ENCODE measurements at places on chromosomes 6 and 20.

GRCh38 chr6:6714953-6715352, 126.4 kb downstream of the LY86 start:
- no peak for DNase-seq

DNA sequence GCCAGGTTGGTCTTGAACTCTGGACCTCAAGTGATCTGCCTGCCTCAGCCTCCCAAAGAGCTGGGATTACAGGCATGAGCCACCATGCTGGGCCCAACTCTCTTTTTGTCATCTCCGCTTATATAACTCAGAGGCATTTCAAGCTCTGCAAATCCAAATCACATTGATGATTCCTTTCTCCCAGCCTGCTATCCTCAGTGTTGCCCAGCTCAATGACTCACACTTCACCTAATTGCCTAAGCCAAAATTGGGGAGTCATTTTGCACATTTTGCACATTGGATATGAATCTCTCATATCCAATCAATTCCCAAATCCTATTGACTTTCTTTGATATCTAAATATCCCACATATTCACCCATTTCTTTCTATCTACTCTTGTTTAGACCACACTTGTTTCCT, 3.9 kb downstream of the UTRN start:
- no peak for DNase-seq

GRCh38 chr20:63702036-63702665, 5.6 kb downstream of the ARFRP1 start:
- no peak for DNase-seq

- peak; percentile 7 for DNase-seq
Observed at GRCh38 chr20:23235173-23236027, 115.2 kb upstream of the NXT1 start.

GRCh38 chr6:16392010-16392409, 153.6 kb downstream of the GMPR start:
- no peak for DNase-seq

GRCh38 chr20:51272401-51272800, 249.5 kb upstream of the KCNG1 start:
- no peak for DNase-seq

DNA sequence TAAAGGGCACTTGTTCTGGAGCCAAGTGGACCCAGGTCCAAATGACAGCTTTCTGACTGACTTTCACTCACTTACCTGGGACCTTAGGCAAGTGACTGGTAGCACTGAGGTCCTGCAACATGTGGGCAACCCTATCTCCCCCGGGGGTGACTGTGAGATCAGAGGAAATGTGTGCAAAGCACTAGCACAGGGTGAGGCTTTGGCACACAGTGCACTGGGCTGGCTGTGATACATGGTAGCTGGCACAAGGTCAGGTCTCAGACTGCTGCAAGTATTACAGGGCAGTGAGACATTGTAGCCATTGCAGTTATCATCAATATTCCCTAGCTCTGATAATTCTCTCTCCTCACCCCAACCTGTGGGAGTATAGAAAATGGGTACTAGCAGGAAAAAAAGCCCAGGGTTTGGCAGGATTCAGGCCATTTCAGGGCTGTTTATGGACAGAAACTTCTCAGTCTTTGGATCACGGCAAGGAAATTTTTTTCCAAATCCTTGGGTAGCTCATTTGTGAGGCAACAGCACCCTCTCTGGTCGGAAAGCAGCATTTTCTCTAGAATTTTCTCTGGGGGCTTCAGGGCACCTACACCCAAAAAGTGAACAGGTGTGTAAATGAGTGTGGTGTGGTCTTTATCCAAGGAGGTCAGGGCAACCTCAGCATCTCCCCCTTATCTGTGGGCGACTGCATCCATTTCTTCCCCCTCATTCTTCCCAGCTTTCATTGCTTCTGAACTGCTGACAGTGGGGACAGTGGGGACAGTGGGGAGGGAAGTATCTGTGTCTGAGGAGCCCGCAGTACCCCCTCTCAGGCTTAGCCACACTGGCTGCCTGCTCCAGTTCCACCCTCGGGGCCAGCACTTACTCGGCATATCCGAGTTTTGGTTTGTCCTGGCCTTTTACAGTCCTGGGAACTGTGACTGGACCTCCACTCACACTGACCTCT, 148.7 kb upstream of the PHACTR3 start:
- DNase-seq, result no peak

DNA sequence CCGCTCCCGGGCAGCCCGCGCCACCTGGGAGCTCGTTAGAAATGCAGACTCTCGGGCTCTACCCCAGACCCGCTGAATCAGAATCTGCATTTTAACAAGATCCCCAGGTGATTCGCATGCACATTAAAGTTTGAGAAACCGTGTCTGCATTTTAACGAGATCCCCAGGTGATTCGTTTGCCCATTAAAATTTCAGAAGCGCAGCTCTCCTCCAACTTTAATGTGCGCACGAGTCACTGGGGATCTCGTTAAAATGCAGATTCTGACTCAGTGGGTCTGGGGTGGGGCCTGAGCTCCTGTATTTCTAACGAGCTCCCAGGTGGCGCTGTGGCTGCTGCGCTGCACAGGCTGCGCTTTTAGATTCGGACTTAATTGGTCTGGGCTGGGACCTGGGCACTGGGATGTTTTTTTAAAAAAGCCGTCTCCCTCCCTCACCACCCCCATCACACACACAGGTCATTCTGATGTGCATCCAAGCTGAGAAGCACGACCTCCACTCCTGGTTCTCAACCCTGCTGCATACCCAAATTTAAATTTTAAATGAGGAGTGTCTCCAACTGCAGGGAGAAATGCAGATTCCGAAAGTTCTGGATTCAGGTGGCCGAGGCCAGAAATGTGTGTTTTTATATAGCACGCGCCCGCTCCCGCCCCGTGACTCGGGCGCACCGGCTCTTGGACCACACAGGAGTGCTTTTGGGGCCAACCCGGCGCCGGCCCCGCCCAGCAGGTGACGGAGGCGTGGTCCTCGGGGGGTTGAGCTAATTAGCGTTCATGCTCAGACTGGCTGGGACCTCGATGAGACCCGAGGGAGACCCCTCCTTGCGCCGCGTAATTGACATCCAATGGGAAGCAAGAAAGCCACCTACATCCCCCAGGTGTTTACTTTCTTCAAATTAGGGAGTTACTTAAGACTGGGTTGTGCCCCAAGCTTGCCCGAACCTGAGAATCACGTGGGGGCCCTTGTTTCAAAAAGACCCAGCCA, 85.8 kb downstream of the ZFP64 start:
- peak; percentile 23 for DNase-seq

DNA sequence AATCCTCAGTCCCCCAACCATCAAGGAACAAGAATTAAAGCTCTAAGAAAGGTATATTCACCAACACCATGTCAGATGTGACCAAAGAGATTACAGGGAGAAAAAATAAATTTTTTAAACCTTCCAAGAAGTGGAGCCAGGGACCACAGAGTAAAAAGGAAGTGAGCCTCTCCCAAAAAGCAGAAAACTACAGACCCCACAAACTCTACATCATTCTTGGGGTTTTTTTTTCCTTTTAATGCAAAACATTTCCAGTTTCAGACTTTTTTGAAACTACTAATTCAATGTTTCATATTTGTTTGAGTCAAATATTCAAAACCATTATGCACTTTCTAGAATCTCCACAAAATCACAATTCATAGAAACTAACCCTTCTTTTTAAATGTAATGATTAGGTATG, 6.8 kb upstream of the IL17F start:
- no peak for DNase-seq

DNA sequence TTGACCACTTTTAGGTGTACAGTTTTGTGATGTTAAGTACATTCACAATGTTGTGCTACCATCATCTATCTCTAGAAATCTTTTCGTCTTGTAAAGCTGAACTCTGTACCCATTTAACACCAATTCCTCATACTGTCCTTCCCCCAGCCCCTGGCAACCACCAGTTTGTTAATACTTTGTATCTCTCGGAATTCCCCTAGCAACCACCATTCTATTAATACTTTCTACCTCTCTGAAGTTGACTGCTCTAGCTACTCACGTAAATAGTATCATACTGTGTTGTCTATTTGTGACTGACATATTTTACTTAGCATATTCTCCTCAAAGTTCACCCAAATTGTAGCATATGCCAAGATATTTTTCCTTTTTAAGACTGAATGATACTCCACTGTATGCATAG, 82.3 kb upstream of the CLDN20 start:
- DNase-seq, result no peak

DNA sequence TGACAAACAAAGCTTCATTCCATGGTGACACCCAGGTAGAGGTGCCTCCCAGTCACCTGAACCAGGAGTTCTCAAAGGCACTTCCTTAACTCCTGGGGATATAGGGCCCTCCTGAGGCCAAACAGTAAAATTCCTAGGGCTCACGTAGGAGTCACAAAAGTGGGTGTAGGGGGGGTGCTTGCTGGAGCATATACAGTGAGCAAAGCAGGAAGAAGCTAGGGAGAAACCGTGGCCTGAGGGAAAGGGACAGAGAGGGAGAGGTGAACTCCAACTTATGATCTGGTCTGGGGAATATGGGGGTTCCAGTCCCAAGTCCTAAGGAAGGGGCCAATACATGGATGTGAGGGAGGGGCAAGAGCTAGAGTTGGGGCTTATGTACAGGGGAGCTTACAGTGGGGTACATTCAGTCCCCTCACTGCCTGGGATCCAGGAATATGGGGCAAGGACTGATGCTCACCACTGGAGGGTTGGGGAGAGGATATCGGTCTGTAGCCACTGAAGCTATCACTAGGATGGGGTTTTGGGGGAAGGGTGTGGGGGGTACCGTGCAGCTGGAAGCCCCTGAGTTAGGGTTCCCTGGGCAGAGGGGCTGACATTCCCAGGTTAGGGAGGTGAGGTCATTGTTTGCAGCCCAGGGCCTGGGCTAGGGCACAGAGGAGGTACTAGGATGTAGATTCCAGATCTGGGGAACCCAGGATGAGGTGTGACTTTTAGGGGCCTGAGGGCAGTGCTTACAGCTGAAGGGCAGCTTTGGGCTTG, 950 bp downstream of the PEDS1 start:
- DNase-seq, result no peak

GRCh38 chr20:39899881-39900280, 789.2 kb downstream of the MAFB start:
- DNase-seq, result no peak

DNA sequence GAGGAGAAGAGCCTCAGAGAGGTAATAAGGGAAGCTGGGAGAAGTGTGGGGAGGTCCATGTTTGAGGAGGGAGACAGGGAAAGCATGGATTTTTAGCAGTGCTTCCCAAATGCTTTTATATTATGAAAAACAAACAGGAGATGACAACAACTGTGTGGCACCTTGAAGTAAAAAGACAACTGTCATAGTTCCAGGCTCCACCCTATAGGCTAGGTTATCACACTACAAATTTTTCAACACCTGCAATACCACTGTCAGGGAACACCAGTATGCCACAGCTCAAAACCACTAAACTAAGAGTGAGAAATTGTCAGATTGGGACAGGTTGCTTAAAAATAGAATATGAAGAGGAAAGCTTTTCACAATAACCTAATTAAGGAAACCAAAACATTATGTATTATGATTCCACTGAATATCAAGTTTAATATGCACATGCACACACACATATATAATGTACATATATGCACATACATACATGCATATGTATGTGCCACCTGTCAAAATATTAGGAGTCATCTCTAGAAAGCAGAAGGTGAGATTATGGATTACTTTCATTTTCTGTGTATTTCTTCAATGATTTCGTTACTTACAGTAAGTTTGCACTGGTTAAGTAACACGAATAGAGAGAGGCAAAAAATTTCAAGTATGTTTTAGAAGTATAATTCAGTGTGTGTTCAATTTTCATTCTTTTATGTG, 261.2 kb downstream of the PTPRK start:
- no peak for DNase-seq

GRCh38 chr6:136782021-136782770, 10.1 kb downstream of the MAP3K5 start:
- no peak for DNase-seq

GRCh38 chr6:127058936-127059335, 59.5 kb upstream of the RSPO3 start:
- no peak for DNase-seq

GRCh38 chr20:20363434-20363798, 4.5 kb upstream of the INSM1 start:
- DNase-seq, result no peak

DNA sequence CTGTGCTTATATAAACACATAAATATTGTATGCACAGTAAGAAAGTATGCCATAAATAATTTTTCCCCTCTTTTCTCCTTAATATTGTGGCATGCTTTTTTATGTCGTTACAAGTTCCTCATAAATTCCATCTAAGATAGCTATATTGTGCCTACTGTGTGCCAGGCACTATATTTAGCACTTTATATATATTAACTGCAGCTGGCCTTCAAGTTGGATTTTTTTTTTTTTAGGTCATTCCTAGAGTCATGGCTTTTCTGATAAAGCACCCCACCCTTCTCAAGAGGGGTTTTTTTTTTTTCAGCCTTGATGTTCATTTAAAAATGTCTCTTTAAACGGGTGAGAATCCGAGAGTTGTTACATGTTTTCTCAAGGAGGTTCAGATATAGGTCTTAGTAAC, 42.8 kb upstream of the RNF8 start:
- DNase-seq, result no peak

DNA sequence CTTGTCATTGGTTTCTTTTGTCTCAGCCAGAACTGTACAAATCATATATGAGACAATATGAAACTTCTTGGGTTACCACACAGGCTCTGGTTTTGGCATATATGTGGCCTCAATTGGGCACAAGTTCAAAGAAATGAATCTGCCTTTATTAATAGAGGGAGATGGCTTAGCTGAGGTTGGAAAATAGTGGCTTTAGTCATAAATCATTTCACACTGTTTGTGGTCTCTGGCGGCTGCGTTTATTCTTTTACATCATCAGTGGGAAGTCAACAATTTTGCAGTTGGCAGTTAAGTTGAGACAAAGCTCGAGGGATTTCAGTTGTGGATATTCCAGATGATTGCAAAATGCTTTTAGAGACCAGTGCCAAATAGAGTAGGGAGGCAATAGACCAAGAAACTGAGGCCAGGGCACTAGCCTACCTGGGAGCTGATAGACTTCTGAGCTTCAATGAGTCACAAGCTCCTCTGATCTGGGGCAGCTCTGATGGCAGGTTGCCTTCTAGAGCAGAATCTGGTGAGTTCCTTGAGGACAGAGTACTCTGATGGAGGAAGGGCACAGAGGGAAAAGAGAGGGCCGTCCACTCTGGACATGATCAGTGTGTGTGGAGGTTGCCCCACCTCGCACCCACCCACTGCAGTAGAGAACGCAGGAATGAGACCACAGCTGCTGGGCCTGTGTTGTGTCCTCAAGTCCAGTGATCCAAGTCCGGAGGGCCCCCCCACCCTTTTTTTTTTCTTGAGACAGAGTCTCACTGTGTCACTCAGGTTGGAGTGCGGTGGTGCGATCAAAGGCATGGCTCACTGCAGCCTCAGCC, 73.5 kb downstream of the ARMC2 start:
- no peak for DNase-seq

DNA sequence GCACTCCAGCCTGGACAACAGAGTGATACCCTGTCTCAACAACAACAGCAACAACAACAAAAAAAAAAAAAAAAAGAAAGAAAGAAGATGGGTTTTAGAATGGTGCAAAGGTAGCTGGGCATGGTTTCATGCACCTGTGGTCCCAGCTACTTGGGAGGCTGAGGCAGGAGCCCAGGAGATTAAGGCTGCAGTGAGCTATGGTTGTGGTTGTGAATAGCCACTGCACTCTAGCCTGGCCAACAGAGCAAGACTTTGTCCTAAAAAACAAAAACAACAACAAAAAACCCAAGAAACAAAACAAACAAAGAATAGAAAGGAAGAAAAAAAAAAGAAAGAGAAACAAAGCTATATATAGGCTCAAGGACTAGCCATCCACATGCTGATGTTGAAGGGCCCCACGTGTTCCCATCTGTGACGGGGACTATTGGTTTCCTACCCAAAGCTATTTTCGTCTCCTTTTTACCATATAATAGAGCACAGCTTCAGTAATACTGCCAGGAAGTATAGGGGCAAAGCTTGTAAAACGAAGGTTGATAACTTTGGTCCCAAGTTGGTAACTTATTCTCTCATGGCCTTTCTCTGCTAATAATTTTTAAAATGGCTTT, 7.9 kb upstream of the EEF1E1 start:
- no peak for DNase-seq
